NCI-H1048 (cell line): ENCODE measurements at places on chromosomes 16 and 17.
A peak's percentile ranks its signal among the peaks of the same experiment; 100 is the strongest.

DNA sequence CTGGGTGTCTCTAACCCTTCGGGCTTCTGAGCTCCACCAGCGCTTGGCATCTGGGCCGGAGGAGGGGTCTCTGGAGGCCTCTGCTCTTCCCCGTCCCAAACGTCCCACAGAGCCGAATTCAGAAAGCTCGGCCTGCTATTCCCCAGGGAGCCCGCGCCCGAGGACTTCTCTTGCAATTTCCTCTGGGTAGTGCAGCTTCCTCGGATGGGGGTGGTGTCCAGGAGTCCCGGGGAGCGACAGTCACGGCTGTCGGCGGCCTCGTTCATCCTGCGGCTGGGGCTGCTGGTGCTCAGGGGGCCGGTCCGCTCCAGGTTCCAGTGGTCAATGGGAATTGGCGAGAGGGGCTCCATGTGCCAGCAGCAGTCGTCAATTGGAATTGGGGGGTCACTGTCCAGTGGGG is 11.8 kb upstream of the NLRC3 start:
- no peak for DNase-seq

DNA sequence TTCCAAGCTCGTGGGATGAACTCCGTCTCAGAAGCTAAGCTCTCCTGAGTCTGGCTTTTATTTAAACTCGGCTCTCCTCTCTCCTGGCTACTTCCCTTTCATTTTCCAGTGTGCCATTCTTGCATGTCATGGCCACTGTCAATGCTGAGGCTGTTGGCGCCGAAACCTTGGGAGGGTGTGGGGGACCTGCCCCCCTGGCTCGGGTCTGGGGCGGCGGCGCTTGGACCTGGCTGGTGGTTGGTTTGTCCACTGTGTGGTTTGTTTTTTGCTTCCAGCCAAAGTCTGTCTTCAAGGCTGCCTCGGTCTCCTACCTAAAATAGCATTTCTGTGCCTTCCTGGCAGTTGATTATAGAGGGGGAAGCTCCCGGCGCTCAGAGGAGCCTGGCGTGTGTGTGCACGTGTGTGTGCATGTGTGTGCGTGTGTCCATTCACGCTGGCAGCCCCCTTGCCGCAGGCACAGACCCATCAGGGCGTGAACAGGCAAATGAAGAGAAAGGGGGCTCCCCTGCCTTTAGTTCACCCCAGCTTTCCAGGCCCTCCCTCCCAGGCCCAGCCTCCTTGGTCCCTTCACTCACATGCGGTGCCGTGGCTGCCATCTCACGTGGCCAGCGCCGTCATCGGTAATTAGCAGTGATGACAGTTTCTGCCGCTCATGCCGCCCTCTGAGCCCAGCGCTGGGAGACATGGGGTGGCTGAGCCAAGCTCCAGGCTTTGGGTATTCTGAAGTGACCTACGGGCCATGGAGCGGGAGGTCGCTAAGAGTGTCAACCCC is 179.9 kb downstream of the SEC14L1 start:
- no peak for DNase-seq

- DNase-seq: no peak
These were observed 91.3 kb downstream of the METRNL start for GRCh38 chr17:83170571-83171260.

- no peak for DNase-seq
These were observed 17.2 kb downstream of the CMIP start for GRCh38 chr16:81461766-81462165.

DNA sequence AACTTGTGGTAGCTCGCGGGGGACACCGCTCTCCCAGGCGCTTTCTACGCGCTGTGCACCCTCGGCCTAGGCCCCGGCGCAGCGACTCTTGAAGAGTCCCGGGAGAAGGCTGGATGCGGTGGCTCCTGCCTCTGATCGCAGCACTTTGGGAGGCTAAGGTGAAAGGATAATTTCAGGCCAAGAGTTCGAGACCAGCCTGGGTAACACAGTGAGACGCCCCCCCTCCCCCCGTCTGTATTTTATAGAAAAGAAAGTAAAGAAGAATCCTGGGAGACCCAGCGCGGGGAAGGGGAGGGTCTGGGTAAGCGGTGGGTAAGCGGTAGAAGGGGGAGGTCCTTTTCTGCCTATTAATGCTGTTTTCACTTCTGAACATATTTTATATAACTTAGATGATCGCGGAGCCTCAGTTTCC is 486 bp upstream of the PLLP start:
- no peak for DNase-seq

- no peak for DNase-seq
These were observed 495.9 kb upstream of the RBFOX1 start for GRCh38 chr16:6836766-6837165.

DNA sequence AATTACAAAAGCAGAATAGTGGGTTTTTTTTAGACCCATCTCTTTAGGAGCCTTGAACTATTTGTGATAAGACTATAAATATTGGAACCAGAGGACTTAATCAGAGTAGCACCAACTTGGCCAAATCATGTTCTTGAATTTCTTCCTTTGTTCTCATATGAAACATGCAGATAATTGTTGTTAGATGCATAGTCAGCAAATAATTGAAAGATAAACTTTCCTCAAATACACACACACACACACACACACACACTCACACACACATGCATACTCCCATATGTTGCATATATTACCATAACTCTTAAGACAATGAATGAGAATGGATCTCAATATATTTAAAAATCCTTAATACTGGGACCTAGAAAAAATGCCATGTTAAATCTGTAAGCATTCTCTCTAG is 310.4 kb downstream of the KCNJ2 start:
- DNase-seq: no peak

DNA sequence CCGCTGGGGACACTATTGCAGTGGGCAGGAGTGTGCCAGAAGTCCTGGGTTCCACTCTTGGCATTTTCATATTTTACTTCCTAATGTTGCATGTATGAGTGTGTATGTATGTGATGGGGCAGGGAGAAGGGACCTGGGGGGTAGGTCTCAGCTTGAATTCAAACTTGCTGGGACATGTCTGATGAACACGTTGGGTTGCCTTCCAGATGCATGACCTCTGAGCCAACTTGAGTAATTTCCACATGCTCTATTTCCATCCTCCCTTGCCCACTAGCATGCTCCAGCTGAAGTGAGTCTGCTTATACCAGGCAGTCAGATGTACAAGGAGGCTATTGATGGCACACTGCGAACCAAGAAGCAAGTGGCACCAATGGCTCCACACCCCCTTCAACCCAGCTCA is 32.9 kb upstream of the SRSF1 start:
- DNase-seq: no peak

GRCh38 chr16:16148755-16149154 is 74.5 kb downstream of the ABCC6 start:
- DNase-seq: no peak

GRCh38 chr16:31136287-31136662 is 748 bp upstream of the PRSS8 start:
- DNase-seq: no peak

GRCh38 chr16:4488499-4488967 is 12.3 kb downstream of the HMOX2 start:
- DNase-seq: no peak

GRCh38 chr17:72684405-72685020 is 408.0 kb downstream of the SLC39A11 start:
- no peak for DNase-seq

DNA sequence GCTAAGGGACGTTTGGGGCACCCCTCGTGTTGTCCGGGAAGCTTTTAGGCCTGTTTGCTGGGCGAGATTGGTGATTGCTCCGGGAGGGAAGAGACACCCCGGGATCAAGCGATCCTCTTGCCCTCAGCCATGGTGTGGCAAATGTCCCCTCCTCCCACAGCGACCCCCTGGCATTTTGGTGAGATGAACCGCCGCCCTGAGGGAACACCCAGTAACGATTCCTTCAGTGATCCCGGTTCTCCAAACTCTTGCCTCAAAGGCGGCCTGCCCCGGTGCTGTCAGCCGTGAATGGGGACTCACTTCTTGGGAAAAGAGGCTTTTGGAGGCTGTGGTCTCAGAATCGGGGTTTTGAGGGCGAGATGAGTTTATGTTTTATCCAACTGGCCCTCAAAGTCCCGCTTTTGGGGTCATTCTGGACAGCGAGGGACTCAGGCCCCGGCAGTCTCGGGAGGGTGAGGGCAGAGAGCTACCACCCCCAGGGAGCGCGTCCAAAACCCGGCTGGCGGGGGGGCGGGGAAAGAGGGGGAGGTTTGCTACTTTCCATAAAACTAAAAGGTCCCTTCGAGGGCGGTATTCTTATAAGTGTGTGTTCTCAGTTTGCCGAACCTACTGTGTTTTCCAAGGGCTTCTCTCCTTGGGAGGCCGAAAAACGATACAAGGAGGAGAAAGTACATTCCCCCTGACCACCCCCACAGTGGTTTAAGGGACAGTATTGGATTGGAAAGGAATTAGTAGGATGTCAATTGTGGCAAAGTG is 232.7 kb downstream of the MRTFB start:
- DNase-seq: no peak

DNA sequence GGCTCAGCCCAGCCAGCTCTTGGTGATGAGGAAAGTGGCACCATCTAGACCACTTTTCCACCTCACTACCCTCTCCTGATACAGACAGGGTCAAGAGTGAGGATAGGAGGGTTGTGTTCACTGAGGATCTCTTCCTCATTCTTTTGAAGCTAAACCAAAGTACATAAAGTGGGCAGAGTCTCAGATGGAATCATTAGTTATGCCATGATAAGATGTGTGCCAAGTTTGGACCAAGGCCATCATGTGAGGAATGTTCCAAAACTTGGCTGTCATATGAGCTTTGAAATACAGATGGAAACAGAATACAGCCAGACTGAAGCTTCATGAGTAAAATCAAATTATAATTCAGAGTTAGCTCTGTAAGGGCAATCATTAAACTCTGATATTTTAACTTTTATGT is 37.2 kb downstream of the ACSM1 start:
- no peak for DNase-seq

DNA sequence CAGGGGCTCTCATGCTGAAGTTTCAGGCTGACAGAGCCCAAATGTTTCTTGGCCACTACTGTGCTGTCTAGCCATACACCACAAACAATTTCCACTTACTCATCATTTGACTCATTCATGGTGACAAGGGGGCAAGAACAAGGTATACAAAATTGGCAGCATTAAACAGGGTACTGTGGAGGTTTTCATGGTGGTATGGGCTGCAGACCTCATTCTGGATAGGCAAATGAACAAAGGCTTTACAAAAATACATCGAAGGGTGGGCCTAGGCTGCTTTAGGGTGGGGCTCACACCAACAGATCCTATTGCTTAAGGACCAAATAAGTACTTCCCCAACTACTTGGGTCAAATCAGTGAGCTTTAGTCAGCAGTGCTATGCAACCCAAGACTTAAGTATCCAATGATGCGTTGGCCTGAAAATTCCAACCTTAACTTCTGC is 53.0 kb downstream of the N4BP1 start:
- DNase-seq: no peak

DNA sequence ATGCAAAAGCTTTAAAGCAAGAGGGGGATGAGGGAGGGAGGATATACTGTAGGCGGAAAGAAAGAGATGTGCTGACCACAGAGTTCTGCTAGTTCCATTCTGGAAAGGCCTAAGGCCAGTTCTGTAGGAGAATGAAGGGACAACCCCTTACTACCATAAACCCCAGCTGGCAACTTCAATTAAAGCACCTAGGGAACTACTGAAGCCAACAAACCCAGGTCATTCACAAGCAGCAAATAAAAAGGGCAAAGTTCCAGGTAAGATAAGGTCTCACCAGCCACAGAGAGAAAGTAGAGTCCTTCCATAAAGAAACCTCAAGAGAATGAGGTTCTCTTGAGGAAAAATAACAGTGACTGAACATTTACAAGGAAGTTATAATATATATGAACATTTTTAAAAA is 12.8 kb downstream of the TERF2 start:
- no peak for DNase-seq

GRCh38 chr17:72985882-72986720 is 106.4 kb downstream of the SLC39A11 start:
- DNase-seq: peak; percentile 48

GRCh38 chr17:18954321-18954720 is 2.4 kb downstream of the SLC5A10 start:
- DNase-seq: no peak

DNA sequence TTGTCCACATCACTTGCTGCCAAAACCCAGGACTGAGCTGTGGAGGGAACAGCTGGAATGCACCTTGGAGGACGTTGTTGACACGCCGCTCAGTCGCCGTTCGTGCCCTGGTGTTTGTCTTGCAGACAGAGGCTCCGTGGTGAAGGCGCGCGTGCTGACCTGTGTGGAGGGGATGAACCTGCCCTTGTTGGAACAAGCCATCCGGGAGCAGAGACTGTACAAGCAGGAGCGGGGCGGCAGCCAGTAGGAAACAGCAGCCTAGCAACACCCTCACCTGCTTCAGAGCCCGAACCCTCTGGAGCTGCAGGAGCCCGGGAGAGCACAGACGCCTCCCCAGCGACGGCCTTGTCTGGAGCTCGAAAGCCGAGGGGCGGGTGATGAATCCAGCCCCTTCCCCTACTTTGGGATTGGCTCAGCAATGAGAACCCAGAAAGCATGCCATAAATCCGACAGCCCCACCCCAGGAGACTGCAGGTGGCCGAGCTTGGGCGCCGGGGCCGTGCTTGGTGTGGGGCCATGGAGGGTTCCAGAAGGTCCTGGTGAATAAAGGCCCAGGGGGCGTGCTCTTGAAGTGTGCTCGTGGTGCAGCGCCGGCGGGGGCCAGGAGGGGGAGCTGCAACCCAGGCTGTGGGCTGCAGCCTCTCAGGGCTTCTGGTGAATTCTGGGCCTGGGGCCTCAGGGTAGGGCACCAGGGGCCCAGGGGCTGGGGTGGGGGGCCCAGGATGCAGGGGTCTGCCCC is 470 bp upstream of the CDK3 start:
- no peak for DNase-seq

DNA sequence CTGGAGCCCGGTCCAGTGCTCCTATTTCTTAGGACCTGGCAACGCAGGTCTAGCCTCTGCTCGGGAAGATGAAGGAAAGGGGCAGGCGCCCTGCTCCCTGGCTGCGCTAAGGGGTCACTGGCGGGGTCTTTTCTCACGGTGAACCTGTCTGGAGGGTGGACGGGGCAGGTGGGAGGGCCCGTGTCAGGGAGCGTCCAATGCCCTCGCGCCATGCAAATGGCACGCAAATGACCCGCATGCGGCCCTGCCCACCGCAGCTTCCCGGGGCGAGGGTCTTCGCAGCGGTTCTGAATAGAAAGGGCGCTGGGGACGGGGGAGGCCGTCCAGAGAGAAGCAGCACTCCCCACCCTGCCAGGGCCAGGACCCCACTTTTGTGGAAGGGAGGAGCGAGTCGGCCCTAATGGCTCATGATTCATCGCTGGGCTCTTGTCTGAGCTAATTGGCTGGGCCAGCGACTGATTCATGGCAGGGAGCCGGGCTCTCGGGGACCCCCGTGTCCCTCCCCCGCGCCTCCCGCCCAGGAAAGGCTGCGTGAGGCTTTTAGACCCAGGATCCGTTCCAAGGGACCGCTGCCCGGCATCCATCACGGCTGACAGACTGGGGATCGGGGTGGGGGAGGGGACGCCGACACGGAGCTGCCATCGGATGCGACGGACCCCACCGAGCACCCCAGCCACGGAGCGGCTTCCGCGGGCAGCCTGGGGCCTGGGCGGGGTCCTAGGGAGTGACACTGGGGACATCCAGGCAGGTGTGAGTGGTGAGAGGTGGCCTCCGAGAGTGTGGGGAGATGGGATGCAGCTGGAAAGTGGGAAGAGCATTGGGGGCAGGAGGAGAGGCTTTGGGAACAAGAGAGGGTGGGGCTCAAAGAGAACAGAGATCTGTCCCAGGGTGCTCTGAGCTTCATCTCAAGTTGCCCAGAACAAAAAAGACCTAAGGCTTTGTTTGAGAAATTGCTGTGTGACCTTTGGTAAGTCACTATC is 25.0 kb upstream of the NGFR start:
- DNase-seq: no peak
